ENCODE measurements at places on chromosomes 11 and 22.

DNA sequence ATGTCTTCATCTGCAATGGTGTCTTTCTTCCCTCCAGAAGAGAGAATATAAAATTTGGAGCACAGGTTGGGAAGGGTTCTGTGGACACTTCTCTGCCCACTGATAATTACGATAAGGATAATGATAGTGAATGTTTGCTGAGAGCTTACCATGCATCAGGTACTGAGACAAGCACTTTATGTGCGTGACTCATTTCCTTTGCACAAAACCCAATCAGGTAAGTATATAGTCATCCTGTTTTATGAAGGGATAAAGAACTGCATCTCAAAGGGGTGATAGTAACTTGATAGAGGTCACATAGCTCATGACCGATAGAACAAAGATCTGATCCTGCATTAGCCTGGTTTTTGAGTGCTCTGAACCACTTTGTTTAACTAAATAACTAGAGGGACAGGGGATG, 9.4 kb downstream of the DRD2 start:
- no peak for DNase-seq

- no peak for DNase-seq
Measured at GRCh38 chr11:63488789-63489188, 2.2 kb downstream of the PLAAT5 start.

- DNase-seq, result no peak
Measured at GRCh38 chr11:46475926-46476545, 84.5 kb upstream of the CHRM4 start.

GRCh38 chr22:48503876-48504275, 1323.8 kb downstream of the BRD1 start:
- no peak for DNase-seq

DNA sequence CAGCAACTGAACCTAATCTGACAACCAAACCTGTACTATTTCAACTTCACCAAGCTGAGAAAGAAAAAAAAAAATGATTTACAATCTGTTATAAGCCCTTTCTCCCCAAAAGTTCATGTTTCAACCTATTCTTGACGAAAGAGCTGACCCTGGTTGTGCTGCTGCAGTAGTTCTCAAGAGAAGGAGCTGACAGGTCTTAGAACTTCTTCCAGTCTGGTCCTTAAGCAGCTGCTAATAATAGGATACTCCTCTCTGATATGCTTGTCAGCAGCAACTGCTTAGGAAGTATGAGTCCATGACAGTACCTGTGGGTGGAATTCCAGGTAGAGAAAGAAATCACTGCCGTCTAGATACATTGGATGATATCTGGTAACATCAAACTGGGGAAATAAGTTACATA, 735.1 kb upstream of the CCDC90B start:
- no peak for DNase-seq

DNA sequence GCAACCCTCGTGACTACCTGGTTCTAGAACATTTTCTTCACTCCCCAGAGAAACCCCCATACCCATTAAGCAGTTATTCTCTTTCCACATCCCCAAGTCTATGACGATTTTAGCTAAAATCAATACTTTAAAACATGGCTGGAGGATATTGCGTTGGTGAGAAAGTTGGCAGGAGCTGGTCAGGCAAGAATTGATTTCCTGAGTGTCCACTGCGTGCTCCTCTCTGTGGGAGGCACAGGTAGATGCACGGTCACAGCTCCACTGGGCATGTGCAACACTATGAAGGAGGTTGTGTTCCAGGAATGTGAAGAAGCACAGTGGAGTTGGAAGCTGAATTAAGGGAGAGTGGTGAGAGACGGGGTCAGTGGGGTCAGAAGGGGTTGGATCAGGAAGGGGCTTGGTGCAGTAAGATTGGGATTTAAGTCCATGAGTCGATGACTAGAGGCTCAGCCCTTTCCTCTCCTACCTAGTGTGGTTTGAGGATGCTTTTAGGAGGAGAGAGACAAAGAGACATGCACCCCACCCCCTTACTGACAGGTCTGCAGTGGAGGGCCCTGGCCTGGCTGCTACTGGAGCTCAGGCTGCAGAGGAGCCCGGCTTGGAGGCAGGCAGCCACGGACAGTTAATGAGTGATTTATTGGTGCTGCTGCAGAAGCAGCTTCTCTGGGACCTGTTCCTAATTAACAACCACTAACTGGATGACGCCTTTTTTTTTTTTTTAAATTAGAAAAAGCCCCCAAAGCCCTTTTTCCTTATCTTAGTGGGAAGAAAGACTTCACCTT, 395.6 kb downstream of the TENM4 start:
- no peak for DNase-seq

DNA sequence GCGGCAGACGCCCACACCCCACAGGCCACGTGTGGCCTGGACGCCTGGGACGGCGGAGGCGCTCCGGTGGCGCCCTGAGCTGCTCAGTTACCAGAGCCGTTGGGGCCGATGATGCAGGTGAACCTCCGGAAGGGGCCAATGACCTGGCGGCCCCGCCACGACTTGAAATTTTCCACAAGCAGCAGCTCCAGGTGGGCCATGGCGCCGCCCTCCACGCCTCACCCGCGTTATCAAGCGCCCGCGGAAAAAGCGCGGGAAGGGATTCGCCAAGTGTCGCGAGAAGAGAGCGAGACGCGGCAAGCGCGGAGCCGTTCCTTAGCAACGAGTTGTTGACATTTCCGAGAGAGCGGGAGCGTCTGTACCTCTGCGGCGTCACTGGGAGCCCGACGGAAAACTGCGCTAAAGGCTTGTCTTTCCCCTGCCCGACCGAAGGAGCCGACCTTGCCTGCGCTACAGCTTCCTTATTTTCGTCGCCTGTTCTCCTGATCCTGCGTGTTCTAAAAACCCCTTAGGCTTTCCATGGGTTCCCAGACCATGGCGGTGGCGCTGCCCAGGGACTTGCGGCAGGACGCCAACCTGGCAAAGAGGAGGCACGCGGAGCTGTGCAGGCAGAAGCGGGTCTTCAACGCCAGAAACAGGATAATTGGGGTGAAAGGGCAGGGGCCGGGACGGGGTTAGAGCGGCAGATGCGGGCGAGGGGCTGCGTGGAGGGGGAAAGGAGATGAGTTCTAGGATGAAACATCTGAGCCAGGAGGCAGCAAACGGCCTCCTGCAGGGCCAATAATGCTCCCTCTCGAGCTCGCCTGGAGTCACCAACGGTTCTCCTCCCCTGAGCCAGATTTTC, at the start of the genes RIBC2 and SMC1B:
RIBC2 (plus strand) TSS at position 326 of the 844 bp plus-strand sequence; CDS start at position 520, 194 bp downstream.
SMC1B (minus strand) TSS at position 232 of the 844 bp plus-strand sequence; CDS start at position 200, 32 bp downstream.
- peak; percentile 92 for DNase-seq

DNA sequence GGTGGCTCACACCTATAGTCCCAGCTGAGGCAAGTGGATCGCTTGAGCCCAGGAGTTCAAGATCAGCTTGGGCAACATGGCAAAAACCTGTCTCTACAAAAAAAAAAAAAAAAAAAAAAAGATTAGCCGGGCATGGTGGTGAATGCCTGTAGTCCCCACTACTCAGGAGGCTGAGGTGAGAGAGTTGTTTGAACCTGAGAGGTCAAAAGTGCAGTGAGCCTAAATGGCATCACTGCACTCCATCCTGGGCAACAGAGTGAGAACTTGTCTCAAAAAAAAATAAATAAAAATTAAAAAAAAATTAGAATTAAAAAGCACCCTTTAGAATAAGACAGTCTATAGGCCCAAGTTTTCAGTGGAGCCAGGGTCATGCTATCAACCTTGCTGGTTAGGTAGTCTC, 95.5 kb downstream of the PDHX start:
- DNase-seq, result no peak

GRCh38 chr11:128299132-128299726, 288.1 kb downstream of the ETS1 start:
- no peak for DNase-seq

DNA sequence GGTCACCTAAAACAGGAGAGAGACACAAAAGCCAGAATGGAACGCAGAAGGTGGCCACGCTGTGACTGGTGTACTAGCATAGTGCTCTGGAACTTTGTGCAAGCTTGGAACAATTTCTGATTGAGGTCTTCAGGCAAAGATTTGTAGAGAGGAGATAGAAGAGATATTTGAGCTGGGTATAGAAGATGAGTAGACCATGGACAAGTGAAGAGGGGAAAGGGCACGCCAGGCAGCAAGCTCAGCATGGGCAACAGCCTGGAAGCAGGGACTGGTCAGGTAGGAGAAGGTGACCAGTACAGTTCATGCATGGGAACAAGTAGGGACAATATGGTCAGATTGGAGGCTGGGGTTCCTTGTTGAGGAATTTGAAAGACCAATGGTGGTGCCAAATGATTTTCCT, 24.4 kb downstream of the MYO18B start:
- DNase-seq, result no peak

- DNase-seq, result no peak
Measured at GRCh38 chr22:23313791-23314567, 133.7 kb downstream of the BCR start.

GRCh38 chr11:76603202-76603601, 67.3 kb downstream of the LRRC32 start:
- no peak for DNase-seq

GRCh38 chr22:35961480-35962295, 66.9 kb downstream of the RBFOX2 start:
- DNase-seq, result no peak

- DNase-seq, result no peak
Measured at GRCh38 chr11:70185348-70186055, 17.6 kb upstream of the FADD start.

GRCh38 chr11:69909561-69910518, 90.6 kb upstream of the FGF3 start:
- no peak for DNase-seq

- DNase-seq, result peak; percentile 11
Measured at GRCh38 chr11:60498853-60499252, 6.3 kb downstream of the MS4A12 start.

DNA sequence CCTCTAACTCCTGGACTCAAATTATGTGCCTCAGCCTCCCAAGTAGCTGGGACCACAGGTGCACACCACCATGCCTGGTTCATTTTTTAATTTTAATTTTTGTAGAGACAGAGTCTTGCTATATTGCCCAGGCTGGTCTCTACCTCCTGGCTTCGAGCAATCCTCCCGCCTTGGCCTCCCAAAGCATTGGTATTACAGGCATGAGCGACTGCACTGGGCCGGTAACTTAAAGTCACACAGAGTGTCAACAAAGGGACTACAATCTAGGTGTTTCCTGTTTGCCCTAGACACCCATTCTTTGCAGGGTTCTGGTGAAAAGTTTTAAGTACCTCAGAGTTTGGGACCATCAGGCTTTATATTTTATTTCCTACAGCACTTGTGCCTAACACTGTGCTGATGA, 8.4 kb downstream of the UVRAG start:
- no peak for DNase-seq

DNA sequence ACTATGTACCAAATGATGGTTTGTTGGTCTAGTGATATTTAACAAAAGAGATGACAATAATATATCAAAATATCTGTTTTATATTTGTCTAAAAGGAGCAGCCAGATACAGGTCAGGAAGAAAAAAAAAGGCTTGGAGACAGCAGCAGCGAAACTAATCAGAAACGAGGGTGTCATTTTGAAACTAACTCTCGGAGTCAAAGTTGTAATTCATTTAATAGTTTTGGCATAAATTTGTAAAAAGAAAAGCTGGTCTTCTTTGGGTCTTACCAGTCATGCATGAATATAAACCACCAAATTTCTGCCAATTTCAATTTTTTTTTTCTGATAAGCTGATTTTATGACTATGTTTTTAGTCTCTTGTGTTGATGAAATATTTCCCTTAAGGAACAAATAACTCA, 25.5 kb downstream of the NPAT start:
- no peak for DNase-seq

GRCh38 chr22:39311592-39312400, 7.6 kb downstream of the RPL3 start:
- peak; percentile 44 for DNase-seq

GRCh38 chr22:37967147-37967546, 13.6 kb downstream of the POLR2F start:
- DNase-seq, result no peak
